Activated CD8-positive, alpha-beta memory T cell treated with anti-CD3 and anti-CD28 coated beads for 48 hours (primary cell): ENCODE measurements at places on chromosomes 2 and 18.

- DNase-seq = no peak
Measured at GRCh38 chr2:119240311-119241204, 16.9 kb downstream of the STEAP3 start.

DNA sequence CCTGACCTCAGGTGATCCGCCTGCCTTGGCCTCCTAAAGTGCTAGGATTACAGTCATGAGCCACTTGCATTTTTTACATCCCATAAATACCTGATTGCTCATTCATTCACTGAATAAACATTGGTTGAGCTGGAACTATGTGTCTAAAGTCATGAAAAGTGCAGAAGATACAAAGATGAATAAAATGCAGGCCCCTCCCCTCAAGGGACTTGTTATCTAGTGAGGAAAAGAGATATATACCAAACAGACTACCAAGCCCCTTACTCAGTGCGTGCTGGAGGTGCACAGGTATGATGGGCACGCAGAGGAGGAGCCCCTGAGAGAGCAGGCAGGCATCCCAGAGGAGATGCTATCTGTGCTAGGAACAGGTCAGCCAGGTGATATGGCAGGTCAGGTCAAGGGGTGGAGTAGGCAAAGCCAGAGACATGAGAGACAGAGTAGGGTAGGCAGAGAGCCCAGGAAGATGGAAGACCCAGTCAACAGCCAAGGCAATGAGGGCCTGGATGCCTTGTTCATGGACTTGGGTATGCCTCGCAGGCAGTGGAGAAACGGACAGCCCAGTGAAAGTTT is 7.7 kb downstream of the FHL2 start:
- DNase-seq = no peak

GRCh38 chr2:9443526-9443925 is 20.1 kb downstream of the CPSF3 start:
- no peak for DNase-seq

GRCh38 chr2:138510319-138510718 is 8.7 kb downstream of the SPOPL start:
- DNase-seq = no peak

DNA sequence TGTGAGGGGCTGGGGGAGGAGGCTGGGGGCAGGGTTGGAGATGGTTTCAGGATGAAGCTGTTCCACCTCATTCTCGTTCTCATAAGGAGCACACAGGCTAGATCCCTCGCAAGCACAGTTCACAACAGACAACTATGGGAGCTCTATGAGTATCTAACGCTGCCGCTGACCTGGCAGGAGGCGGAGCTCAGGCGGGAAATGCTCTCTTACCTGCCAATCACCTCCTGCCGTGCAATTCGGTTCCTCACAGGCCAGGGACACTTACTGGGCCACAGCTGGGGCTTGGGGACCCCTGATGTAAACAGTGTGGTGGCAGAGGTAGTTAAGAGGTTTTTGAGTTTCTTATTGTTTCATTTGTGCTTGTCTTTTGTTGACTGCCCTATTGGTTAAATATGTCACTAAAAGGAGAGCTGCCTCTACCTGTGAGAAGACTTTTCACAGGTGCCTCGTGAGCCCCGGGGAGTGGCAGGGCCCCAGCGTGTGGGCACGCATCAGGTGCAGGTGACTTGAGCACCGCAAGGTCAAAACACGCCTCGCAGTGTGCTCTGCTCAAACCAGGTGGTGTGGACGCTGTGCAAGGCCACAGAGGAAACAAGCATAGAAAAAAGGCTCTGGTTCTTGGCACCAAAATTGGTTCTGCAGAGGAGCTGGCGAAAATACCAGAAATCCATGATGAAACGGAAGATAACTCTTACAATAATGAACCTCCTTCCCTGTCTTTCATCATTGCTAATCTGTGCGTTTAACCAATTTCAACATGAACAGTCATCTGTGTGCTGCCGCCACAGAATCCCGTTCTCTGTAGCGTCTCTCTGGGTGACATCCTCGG is 10.2 kb downstream of the MLPH start:
- DNase-seq = no peak

DNA sequence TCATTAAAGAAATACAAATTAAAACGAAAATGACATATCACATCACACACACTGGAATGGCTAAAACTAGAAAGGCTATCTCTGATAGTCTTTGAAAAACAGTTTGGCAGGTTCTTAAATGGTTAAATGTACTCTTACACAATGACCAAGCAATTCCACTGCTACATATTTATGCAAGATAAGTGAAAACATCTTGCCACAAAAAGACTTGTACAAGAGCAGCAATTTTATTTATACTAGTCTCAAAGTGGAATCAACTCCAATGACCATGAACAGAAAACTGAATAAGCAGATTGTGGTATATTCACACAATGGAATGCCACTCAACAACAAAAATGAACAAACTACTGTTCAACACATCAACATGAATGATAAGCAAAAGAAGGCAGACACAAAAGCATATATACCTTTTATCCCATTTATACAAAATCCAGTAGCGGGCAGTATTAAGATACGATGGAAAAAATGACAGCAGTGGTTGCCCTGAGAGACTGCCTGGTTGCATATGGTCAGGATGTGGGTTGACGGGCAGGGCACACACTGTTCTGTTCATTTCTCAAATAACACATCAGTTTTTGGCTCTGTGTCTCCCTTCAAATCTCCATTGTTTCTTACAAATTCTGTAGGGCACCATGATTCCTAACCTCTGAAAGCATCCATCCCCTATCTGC is 25.4 kb downstream of the SP100 start:
- DNase-seq = no peak

- DNase-seq = no peak
Measured at GRCh38 chr18:75531212-75531850, 103.8 kb upstream of the SMIM21 start.

GRCh38 chr18:39318008-39318407 is 1752.4 kb upstream of the CELF4 start:
- DNase-seq = no peak

GRCh38 chr2:219997341-219997851 is 370.0 kb downstream of the SLC4A3 start:
- DNase-seq = no peak

DNA sequence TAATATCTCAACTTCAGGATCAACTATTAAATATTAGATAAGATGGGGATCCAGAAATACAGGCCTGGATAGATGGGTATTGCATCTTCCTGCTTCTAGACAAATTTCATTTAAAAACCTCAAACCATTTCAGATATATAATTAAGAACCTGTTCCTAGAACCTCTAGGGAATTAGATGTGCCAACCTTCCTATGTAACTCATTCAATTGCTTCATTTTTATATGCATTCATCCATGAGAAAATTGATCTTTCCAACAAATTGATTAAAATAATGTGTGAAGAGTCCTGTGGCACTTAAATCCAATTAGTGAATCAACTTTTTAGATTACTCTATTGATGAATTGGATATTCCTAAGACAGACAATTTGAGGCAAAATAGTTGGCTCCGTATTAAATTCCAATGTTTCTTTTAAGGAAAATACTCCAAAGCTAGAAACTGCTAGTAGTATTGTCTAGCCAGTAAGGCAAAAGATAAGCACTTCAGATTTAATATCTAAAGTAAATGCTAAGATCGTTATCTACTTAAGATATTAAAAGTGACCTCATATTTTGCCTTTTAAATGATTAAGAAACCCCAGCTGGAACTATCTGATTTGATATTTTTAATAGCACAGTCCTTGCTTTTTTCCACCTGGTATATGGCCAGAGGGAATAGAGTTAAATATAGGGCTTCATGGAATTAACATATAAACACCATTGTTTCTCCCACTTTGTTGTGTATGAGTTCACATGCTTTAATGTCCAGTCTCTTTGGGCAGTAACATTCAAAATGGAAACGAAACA is 35.8 kb downstream of the DARS1 start:
- DNase-seq = no peak

- DNase-seq = no peak
Measured at GRCh38 chr2:148545390-148546256, 98.9 kb upstream of the EPC2 start.

DNA sequence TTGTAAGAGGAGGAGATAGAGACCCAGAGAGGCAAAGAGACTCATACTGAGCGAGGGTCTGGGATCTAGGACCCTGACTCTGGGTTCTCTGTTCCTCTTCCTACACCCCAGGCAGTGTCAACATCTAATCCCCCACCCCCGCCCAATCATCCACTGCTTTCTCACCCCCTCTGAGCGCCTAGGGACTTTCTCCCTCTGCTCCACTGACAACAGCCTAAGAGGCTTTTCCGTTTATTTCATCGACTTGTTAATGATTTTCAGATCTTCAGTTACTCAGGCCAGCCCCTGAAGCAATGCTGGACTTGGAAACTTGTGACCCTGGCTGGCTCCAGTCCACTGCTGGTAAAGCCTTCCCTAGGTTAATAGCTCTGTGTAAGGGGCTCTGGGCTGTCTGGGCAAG is 65.1 kb downstream of the TFCP2L1 start:
- no peak for DNase-seq

- DNase-seq = no peak
Measured at GRCh38 chr2:31980674-31981356, 30.0 kb downstream of the MEMO1 start.

GRCh38 chr2:46652514-46653170 is 173.3 kb downstream of the TMEM247 start:
- no peak for DNase-seq

- no peak for DNase-seq
Measured at GRCh38 chr2:4256351-4256750, 553.0 kb downstream of the DCDC2C start.

- no peak for DNase-seq
Measured at GRCh38 chr2:191481305-191482070, 196.4 kb upstream of the NABP1 start.

GRCh38 chr2:202545523-202545922 is 89.2 kb upstream of the FAM117B start:
- no peak for DNase-seq

DNA sequence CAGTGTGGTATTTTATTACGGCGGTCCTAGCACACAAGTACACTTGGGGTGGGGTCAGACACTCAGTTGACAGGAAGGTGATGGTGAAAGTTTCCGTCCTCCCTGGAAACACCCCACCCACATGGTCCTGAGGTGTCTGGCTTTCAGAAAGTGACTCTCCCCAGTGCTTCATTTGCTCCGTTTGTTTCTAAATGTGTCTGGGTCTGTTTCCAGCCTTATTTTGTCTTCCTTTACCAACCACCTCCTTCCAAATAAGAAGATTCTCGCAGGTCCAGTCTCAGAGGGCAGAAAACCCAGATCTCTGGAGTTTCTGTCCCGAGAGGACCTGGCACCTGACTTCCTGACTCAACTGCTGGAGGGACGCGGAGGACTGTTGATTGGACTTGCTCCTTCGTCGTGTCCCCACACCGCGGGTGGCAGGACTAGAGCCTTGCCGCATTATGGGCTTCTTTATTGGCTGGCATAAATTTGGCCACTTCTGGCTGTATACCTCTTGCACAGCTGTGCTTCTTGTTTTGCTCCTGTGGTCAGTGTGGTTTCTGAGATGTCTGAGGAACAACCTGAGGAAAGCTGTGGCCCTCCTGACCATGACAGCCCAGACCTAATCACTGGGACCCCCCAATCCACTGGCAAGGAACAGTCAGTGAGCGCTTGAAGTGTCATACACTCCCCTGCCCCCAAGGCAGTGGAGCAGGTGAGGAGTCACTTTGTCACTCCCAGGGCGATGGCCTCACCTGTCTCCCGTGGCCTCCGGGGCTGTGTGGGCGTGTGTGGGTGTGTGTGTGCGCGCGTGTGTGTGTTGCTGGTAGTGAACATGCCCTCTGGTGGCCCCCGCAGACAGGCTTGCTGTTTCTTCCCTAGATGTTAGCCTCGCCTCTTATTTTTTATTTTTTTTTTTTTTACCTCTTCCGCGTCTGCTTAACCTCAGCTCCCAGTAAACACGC is 45.6 kb downstream of the MEX3C start:
- DNase-seq = peak; percentile 43

- no peak for DNase-seq
Measured at GRCh38 chr2:46045888-46046287, 251.3 kb upstream of the EPAS1 start.

DNA sequence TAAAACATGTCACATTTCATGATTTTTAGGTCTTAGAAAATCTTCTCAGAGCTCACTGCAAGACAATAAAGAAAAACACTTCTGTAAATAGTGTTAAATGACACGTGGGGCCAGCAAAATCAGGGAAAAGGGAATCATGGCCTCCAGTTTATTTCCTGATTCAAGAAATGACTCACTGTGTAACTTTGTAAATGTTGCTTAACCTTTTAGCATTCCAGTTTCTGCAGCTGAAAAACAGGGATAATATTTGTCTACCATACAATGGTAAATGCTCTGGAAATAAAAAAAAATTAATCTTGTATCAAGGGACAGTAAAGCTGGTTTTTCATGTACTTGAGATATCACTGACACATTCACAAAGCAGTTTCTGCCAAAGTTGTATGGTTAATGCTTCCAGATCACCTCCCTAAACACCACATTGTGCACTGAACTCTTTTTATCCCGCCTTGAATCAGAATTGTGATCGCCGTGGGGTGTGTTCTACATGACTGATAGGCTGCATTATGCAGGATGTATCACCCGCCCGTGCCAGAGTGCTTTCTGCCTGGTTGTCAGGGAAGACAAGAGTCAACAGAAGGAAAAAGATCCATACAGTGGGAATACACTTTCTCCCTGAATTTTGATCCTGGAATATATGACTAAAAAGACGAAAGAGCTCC is 238.8 kb downstream of the IKZF2 start:
- no peak for DNase-seq

DNA sequence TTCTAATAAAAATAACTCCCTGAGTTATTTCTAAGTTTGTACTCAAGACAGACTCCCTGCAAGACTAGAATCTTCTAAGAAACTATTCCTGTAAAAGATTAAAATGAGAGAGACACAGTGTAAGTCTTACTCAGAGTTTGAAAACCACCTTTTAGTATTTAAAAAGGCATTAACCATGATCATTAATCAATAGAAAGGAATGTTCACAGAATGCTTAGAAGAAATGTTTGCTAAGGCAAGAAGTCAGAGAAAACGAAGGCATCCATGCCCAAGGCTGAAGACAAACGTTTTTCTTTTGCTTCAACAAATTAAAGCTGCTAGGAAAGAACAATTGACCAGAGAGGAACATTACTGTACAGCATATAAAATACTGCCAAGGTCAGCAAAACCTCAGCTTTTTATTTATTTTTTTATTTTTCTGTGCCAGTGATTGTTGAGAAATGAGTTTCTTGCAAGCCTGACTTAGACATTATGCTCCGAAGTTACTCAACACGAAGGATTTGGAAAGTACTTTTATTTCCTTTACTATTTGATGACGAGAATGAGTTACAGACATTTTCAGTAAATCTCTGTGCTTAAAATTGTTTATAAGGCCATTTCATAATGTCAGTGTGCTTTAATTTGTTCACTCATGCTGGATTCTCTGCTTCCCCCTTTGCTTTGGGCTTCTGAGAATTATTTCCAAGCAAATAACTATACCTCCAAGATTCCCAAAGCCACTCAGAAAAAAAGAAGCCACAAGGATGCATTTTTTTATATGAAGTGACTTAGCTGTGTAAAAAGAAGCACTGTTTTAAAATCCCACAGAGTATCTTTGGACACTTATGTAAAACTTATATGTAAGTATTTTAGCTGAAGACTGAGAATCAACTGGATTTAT is 20.5 kb downstream of the RND3 start:
- DNase-seq = no peak

GRCh38 chr2:122136056-122136455 is 380.6 kb downstream of the TSN start:
- no peak for DNase-seq

GRCh38 chr2:36455788-36456187 is 100.2 kb downstream of the CRIM1 start:
- DNase-seq = no peak
